ENCODE measurements at places on chromosomes 7 and 10.

DNA sequence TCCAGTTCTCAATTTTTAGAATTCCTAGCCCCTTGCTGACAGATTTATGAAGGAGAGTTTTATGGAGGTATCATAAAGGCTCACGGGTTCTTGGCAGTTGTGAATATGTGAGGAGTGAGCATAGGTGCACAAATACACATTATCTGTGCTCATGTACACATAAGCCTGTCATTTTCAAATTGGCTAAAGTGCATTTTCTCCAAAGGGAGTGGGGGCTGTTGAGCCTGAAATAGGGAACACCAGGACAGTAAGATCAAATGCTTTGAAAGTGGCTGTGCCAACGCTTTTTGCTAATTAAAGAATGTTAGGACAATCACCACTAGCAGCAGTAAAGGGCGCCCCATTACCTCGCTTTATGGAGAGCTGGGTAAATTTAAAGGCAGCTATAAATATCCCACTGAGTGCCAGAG lies 8.3 kb upstream of the LRRC4 start:
- no peaks in the 10 kb centered on the region for H3K27me3 ChIP-seq
- H3K4me3 ChIP-seq: no peak overlapping the region
- H3K27ac ChIP-seq: no peak overlapping the region
- H3K4me1 ChIP-seq: no peaks in the 10 kb centered on the region

DNA sequence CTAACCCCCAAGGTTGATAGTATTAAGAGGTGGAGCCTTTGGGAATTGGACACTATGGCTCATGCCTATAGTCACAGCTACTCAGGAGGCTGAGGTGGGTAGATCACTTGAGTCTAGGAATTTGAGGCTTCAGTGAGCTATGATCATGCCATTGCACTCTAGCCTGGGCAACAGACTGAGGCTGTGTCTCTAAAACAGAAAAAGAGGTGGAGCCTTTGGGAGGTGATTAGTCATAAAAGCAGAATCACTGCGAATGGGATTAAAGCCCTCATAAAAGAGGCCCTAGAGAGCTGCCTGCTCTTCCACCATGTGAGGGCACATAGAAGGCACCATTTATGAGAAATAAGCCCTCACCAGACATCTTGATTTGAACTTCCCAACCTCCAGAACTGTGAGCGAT lies 81.9 kb downstream of the SKAP2 start:
- H3K36me3 ChIP-seq: no peaks in the 10 kb centered on the region
- no peak for DNase-seq
- no peaks in the 10 kb centered on the region for H3K27me3 ChIP-seq
- no peak overlapping the region for H3K27ac ChIP-seq
- no peaks in the 10 kb centered on the region for H3K4me1 ChIP-seq

DNA sequence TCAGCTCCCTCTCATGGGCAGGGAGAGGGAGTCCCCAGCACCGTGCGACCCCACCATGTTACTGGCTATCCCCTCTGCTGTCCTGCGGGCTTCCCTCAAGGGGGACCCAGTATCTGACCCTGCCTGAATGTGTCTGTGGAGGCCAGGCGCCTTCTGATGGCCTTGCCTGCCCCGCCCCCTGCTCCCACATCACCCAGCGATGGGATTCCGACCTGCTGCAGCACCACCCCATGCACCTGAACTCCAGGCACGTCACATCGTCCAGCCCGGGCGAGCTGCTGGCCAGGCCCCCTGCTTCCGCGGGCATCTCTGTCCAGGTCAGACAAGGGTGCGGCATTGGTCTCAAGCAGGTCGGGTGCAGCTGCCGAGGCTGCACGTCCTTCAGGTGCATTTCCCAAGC lies 19.0 kb downstream of the LRRC27 start:
- no peak overlapping the region for H3K27ac ChIP-seq
- no peak overlapping the region for H3K4me3 ChIP-seq
- no peaks in the 10 kb centered on the region for H3K27me3 ChIP-seq
- no peaks in the 10 kb centered on the region for H3K4me1 ChIP-seq
- no peak for DNase-seq
- no peaks in the 10 kb centered on the region for H3K36me3 ChIP-seq

DNA sequence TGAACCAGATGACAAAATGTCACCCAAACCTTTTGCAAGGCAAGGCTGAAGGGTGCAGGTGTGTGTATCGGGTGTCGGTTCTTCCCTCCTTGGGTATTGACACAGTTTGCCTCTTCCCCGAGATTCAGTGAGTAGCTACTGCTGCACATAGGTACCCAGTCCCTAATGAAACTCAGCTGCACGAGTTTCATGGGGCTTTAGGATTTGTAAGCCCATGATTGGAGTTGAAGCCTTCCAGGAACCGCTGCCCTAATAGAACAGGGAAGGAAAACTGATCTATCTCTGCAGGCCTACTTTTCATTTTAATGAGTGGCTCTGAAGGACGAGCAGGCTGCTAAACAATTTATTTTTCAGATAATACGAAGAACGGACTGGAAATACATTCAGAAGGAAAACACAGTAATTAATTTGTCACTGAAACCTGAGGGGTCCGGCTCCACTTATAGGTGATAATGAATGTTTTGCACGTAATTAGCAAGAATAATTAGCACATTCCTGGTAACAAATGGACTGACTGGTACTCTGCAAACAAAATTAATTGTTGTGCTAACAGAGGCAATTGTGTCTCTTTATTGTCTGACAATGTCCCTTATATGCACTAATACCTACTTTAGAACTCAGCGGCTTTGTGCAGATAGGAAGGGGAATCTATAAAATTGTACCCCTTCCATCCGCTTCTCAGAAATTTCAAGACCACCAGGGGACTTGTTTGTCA lies 49.6 kb upstream of the FZD8 start:
- H3K4me3 ChIP-seq: no peak overlapping the region
- DNase-seq: no peak
- H3K4me1 ChIP-seq: no peaks in the 10 kb centered on the region
- no peaks in the 10 kb centered on the region for H3K36me3 ChIP-seq
- no peaks in the 10 kb centered on the region for H3K27me3 ChIP-seq

DNA sequence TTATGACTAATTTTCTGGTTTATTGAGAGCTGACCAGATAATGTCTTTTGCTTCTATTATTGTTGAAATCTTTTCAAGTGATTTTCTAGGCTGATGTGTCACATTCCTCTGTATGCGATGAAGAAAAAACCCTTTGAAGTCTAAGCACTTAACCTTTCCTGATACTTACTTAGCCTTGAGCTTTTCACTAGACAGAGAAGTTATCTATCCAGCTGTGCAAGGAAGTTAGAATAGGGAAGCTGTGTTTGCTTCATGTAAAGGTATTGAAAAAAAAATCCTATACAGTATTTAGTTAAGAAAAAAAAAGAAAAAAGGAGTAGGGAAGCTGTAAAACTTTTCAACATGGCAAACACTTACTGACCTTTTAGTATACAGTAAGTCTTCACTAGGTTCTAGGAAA lies 117.6 kb upstream of the DNAJB12 start:
- H3K27me3 ChIP-seq: no peaks in the 10 kb centered on the region
- no peaks in the 10 kb centered on the region for H3K36me3 ChIP-seq
- no peak for DNase-seq
- H3K4me3 ChIP-seq: no peak overlapping the region

GRCh38 chr7:1424041-1424440 lies 35.2 kb downstream of the MICALL2 start:
- H3K27ac ChIP-seq: no peak overlapping the region
- H3K36me3 ChIP-seq: no peaks in the 10 kb centered on the region
- no peak overlapping the region for H3K4me3 ChIP-seq
- H3K4me1 ChIP-seq: no peaks in the 10 kb centered on the region

GRCh38 chr7:120780938-120781337 lies 77.0 kb downstream of the TSPAN12 start:
- no peak overlapping the region for H3K4me3 ChIP-seq
- no peak for DNase-seq
- no peaks in the 10 kb centered on the region for H3K27me3 ChIP-seq
- H3K27ac ChIP-seq: no peak overlapping the region
- no peaks in the 10 kb centered on the region for H3K36me3 ChIP-seq
- no peaks in the 10 kb centered on the region for H3K4me1 ChIP-seq

All from testis (tissue), 5 donors.